ENCODE measurements at places on chromosomes 16 and 17.

GRCh38 chr17:38554430-38555350 is 51.1 kb downstream of the SRCIN1 start:
- no peak for DNase-seq

DNA sequence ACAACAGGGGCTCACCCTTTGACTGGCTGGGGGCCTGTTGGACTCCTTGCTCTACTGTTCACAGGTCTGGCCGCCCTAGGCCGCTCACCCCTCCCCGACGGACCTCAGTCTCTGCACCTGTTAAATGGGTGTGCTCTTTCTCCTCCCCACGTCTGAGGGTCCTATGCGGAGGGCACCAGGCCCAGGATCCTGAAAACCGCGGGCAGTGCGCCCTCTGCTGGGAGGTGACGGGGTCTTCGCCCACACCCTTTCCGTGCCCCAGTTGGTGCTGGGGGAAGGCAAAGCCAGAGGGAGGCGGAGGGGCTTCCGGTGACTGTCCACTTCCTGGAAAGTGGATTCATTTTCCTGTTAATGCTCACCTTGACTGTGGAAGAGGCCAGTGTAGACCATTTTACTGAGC is 1010.9 kb downstream of the KCNJ18 start:
- no peak for DNase-seq

DNA sequence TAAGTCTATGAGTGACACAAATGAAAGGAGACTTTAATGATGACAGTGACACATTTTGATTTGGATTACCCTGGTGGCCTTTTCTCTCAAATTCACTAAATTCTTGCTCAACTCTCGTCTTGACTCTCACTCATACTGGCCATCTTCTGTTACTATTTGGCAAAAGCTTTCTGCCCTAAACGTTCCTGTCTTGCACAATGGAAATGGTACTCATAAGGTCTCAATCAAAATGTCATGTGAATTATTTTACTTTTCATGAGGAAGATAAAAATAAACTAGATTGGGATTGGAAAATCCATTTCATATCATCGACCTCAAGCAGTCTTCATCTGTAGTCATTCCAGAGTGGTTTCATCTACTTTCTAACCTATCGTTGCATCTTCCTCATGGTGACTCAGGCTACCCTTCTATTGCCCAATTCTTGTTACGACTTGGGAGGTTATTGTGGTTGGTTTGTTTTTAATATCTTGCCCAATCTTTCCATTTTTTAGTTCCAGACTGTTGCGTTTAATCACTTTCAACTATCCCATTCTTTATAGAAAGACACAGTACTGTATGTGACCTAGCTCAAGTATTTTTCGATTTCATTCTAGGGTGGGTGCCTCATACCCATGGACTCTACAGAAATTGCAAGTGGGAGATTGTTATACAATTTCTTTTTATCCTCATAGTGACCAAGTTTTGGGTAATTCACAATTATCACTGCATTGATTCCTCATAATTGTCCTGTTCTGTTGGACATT is 317.2 kb upstream of the KCNJ16 start:
- DNase-seq, result no peak

DNA sequence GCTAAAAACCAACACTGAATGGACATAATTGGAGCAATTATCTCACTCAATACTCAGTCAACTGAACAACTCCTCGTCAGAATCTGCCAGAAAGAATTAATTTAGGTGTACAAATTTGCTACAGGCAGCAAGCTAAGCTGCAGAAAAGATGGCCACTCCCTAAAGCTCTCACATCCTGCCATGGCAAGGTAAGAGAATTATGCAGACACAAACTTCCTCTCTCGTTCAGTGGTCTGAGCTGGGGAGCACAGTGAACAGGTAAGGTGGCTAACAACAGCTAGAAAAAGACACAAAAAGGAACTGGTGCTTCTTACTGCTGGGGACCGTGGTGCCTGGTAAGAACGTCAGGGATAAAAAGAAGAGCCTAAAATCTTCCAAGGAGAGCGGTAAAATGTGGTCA is 74.9 kb upstream of the BCAR1 start:
- no peak for DNase-seq

GRCh38 chr16:86669937-86670749 is 91.8 kb downstream of the FOXL1 start:
- DNase-seq, result no peak

GRCh38 chr17:47878203-47879027 is 17.6 kb upstream of the SP2 start:
- no peak for DNase-seq

DNA sequence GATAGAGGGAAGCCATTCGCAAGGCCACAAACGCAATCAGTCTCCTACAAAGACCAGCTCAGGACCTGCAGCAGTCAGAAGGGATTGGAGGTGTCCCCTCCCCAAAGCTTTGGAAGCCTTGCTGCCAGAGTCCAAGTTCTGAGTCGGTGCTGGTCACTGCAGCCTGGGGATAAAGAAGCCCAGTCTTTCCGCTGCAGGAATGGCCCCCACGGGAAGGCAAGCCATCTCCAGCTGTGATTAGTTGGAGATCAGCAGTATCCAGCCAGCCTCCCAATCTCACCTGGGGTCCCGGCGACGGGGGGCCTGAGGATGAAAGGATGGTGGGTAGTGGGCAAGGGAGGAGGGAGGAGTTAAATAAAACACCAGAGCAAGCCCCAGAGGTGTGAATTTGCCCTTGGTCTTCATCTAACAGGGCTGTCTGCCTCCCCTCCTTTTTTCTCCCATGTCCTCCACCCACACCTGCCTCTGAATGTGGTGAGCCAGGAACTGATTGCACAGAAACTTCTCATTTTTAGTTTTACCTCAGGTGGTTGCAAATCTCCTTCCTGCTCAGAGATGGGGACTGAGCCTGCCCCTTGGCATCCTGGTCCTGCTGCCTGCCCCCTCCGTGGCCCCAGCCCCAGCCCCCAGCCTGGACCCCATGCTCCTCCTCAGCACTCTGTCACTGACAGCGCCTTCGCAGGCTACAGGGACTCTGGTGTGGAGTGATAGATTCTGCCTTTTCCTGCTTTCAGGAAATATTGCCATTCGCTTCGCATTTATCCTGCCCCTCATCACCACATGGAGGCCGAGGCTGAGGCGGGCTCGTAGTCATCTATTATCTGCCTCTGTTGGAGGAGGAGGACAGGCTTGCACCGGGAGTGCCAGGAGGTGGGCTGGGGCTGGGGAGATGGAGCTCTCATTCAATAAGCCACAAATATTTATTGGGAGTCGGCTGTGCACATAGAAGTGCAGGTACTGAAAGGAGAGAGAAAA is 262.9 kb upstream of the SDK2 start:
- no peak for DNase-seq

GRCh38 chr17:63421681-63422645 is 24.1 kb downstream of the CYB561 start:
- DNase-seq, result no peak

DNA sequence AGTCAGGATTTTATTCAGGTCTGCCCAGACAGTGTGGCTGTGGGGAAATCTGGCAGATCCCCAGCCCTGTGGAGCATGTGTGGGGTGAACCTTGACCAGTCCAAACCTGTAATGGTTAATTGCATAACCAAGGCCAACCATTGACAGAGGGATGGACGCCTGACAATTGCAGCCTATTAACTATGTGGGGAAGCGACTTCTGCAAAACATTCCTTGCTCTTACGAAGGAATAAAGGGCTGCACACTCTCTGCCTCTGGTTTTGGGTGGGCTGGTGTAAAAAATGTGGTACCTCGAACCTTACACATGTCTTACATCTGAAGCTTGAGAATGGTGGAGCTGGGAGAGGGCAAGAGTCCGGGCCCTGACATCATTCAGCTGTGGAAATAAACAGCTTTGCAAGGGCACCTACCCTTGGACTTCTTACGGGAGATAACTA is 35.8 kb downstream of the MAF start:
- DNase-seq, result no peak

GRCh38 chr17:11997147-11997971 is at the start of gene ZNF18:
TSS of gene ZNF18 (minus strand) at chr17:11997475. CDS start at chr17:11992829, 4,646 bp downstream.
- peak; percentile 93 for DNase-seq

GRCh38 chr17:7977805-7978204 is 24.6 kb upstream of the GUCY2D start:
- no peak for DNase-seq

GRCh38 chr16:58000706-58001676 is at the start of gene USB1:
TSS of gene USB1 (plus strand) at chr16:58001407. CDS start at chr16:58001484, 77 bp downstream.
- DNase-seq, result peak; percentile 95

DNA sequence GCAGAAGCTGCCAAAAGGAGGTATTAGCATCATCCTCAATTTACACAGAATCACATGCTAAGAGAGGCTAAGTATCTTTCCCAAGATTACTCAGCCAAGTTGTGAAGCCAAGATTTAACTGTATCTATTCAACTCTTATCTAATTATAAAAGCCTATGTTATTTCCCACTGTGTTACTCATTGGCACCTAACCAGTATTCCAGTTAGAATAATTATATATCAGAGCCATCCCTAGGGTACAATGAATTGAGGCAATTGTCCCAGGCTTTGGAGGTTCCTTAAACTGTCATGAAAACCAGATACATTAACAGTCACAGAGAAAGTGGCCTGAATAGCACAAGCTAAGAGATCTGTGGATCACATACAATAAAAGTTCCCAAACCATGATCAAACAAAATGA is 10.9 kb upstream of the AMFR start:
- no peak for DNase-seq

DNA sequence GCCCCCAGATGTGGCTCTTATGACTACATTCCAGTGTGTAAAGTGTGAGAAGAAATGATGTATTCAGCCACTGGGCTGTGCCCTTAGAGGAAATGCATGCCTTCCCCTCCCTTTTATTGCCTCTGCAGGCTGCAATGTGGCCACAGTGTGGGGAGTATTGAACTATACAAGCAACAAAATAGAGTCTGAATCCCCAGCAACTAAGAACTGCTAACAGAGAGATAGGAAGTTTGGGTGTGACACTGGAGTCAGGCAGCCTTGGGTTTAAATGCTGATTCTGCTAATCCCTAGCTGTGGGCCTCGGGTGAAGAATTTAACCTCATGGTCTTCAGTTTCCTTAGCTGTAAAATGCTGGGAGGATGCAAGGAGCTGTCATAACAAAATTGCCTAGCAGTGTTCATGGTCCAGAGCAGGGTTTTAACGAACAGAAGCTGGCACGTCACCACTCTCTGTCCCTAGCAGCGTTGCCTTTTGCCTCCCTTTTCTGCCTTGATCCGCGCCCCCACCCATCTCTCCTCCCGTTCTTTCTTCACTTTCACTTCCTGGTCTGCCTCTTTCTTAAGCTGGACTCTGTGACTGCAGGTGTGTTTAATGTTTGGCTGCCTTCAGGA is 50.3 kb downstream of the KPNA2 start:
- no peak for DNase-seq

DNA sequence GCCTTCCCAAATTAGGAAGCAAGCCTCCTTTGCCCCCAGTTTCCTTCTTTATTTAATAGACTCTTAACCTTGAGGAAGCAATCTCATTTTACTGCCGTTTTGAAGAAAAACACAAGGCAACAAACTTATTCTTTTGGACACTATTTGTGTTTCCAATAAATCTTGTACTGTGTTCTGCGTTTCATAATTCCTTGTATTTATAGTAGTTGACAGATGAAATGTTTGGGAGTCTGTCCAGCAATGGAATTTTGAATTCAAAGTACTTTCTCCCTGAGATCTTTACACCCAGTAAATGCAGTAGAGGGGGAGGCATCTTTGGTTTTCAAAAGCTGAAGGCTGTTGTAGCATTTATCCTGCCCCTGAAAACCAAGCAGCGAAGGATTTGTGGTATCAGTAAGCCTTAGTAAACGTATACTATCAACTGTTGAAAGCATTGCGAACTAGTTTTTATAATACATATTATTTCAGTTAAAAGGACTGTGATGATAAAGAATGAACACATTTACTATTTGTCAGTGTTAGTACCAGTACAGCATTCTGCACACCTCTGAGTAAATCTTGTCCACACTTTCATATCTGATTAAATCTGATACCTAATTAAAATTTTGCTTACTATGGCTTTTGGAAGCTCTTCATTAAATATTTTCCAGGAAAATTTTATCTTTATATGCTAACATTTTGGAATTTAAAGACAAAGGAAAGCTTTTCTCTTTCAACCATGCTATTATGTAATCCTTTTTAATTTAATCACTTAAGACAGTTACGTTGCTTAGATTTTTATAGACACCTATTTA is 83.1 kb downstream of the TNRC6C start:
- DNase-seq, result no peak

DNA sequence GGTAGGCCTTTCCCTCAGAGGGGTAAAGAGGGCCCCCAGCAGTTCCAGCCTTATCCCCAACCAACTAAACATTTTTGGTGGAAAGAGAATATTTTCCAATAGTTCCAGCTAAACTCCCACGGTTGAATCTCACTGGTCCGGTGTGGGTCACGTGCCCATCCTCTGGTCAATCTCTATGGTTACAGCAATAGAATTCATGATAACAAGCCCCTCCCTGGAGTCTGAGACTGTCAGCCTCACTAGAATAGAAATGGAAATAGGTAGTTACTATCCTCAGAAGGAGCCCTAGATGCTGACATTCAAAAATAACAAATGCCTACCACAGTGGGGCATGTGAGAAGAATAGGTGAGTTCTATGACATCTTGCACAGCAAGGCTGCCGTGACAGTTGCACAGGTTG is 37.5 kb upstream of the LITAF start:
- no peak for DNase-seq

DNA sequence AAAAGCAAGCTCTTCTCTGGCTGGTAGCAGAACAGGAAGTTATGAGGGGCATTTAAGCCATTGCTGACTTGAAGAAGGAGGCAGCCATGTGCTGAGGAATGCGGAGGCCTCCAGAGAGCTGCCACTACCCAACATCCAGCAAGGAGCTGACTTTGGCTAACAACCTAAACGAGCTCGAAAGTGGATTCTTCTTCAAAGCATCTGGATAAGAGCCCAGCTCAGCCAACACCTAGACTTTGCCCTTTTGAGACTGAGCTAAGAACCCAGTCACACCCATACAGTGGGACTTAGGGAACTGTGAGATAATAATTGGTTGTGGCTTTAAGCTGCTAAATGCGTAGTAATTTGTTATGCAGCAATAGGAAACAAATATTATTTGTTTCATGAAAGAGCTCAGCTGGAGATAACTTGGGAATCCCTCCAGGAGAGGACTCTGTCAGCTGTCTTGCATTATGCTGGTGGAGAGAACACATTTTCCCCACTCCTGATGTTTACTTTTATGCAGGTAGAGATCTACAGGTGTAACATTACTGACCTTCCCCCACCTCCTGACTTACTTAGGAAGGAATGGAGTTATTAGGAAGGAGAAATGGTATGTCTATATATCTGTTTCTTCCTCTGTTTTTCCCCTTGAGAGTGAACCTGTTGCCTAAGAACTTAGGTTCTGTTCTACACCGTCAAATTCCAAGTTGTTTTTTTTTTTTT is 52.7 kb upstream of the ZNF629 start:
- no peak for DNase-seq

All from GM18507 (cell line).